Hematopoietic multipotent progenitor cell treated with erythropoietin and hydrocortisone succinate and interleukin-3 and kit ligand, for 8 days (in vitro differentiated cells): ENCODE measurements at places on chromosomes 7 and 10.

DNA sequence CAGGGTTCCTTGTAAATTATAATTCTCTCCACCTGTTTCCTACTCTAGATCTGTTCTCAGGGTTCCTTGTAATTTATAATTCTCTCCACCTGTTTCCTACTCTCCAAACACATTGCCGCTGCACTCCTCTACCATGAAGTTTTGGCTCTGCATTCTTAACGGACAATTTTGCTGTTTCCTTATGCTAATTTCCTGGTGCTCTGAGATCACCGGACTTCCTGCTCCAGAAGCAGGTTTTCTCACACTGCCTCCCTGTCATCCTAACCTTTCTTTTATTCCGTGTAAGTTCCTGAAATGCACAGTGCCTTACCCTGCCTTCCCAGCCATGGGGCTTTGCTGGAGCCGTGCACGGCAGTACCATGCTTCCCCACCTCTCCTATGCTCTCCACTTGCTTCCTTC, 256.8 kb downstream of the PLXNA4 start:
- no peak for DNase-seq

- DNase-seq, result no peak
Observed at GRCh38 chr7:1845536-1846311, 175.6 kb downstream of the ELFN1 start.

GRCh38 chr10:124025660-124026588, 67.5 kb downstream of the CHST15 start:
- DNase-seq, result peak; percentile 20

DNA sequence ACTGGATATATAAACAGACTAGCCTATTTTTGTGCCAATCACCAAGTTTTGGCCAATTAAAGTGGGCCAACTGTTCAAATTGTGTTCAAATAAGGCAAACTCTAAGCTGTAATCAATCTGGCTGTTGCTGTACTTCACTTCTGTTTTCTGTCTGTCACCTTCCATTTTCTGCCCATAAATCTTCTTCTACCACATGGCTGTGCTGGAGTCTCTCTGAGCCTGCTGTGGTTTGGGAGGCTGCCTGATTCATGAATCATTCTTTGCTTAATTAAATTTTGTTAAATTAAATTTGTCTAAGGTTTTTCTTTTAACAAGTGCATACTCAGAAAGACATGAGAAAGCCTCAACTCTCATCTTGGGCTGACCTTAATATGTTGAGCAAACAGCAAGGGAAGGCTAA, 172.6 kb upstream of the VIPR2 start:
- DNase-seq, result no peak

- peak; percentile 48 for DNase-seq
Observed at GRCh38 chr7:118184565-118184940, 589 bp downstream of the LSM8 start.

DNA sequence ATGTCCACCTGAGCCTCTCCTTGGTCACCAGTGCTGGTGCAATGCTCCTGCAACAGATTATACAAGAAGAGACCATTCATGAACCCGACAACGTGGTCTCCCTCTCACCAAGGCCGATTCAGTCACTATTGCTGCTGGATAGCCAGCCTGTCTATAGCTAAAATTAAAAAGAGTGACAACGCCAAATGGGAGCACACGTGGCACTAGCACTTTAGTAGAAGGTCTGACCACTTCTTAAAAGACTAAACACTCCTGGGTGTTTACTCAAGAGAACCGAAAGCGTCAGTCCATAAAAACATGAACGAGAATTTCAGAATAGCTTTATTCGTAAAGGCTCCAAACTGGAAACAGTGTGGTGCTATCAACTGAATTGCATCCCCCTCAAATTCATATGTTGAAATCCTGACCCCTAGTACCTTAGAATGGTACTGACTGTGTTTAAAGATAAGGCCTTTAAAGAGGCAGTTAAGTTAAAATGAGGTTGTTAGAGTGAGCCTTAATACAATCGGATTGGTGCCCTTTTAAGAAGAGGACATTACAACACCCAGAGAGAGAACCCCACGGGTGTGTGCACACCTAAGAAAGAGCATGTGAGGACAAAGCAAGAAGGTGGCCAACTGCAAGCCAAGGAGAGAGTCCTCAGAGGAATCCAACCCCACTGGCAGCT, 4.4 kb upstream of the GALNTL5 start:
- no peak for DNase-seq

DNA sequence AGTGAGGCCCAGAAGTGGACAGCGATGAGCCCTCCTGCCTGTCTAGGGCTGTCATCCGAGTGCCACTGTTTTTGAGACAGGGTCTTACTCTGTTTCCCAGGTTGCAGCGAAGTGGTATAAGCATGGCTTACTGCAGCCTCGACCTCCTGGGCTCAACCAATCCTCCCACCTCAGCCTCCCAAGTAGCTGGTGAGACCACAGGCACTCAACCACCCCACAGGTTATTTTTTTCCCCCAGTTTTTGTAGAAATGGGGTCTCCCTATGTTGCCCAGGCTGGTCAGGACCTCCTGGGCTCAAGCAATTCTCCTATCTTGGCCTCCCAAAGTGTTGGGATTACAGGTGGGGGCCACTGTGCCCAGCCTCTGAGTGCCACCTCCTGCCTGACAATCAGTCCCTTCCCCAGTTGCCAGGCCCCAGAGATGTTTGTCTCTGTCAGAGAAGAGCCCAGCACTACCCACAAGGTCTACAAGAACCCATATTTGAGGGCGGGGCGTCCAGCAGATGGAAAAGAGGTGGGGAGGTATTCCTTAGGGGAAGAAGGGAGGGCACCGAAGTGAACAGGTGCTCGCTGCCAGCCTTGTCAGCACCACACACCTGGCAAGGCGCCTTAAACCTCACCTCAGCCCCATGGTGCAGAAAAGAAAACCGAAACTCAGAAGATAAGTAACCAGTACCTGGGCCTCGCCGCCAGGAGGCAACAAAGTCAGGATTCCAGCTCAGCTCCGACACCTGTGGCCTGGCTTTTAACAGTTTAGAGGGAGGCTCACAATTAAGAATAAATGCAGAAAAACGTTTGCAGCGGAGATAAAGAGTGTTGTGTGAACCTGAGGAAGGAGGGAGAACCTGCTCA, 77.4 kb upstream of the ANLN start:
- no peak for DNase-seq

- DNase-seq, result no peak
Observed at GRCh38 chr7:106413446-106413845, 128.7 kb upstream of the NAMPT start.

DNA sequence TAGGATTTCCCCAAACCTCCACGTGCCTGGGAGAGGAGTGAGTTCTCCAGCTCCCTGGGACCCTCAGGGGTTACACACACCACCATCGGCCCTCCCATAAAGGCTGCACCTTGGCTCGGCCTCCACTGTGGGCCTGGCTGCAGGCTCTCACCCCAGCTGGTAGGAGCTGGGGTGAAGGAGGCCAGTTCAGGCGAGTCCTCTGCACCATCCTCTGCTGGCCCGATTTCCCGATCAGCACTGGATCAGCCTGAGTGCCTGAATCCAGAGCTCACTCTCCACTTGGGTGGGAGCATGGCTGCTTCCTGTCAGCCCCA, 115.1 kb upstream of the RET start:
- no peak for DNase-seq

DNA sequence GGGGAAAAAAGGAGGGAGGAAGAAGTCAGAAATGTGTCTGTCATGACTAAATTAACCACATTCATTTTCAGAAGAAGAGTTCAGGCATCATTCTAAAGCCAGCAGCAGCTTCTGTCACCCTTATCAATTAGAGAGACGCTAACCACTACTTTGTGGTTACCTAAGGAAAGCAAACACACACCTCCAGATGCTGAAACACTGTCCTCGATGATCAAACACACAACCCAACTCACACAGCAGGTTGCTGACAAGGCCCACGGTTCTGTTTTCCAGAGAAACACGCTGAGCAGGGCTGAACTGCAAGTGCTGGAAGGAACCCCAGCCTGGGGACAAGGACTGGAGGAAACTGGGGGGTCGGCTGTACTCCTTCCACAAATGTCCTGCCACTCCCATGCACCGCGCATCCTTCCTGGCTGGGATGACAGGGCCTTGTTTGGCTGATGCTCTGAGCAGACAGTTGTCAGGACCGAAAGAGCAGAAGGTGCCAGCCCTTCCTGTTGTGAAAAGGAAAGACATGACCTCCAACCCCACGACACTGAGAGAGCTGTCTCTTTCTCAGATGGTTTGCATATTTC, 36.6 kb downstream of the PRKCQ start:
- DNase-seq, result peak; percentile 74

DNA sequence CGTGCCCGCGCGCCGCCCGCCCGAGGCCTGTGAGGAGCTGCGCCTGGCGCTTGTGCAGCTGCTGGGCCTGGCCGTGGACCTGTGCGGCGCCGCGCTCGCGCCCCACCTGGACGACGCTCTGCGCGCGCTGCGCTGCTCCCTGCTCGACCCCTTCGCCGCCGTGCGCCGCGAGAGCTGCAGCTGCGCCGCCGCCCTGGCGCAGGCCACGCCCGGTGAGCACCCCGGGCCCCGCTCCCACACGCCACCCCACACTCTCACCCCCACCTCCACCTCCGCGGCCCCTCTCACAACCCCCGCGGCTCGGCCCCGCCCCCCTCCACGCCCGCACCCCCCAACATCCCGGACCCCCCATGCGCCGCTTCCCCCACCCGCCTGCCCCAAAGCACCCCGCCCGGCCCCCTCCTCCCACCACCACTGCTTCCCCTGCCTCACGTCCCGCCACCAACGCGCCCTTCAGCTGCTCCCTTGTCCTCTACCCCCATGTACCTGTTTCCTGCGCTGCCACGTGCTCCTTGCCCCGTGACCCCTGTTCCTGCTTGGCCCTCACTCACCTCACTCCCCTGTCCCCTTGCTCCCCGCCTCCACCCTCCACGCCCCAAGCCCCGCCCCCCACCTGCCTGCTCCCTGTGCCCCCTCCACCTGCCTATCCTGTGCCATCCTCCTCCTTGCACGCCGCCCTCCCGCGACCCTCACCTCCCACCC, at the start of gene PRKAR1B:
Gene PRKAR1B (minus strand): TSS at position 178 of the 702 bp plus-strand sequence. CDS start 15,776 bp downstream, outside the sequence.
- peak; percentile 43 for DNase-seq

- DNase-seq, result no peak
Observed at GRCh38 chr10:26448292-26448691, 10.2 kb downstream of the APBB1IP start.

GRCh38 chr10:42941790-42942189, 135.1 kb upstream of the RET start:
- no peak for DNase-seq

- DNase-seq, result peak; percentile 96
Observed at GRCh38 chr7:39589323-39590111, 23.3 kb downstream of the YAE1 start.

GRCh38 chr7:26381476-26382353, 90.1 kb downstream of the SNX10 start:
- DNase-seq, result no peak

- no peak for DNase-seq
Observed at GRCh38 chr10:33042565-33042964, 84.5 kb upstream of the ITGB1 start.

GRCh38 chr7:1961701-1962276, 271.0 kb downstream of the MAD1L1 start:
- DNase-seq, result peak; percentile 84

- DNase-seq, result no peak
Observed at GRCh38 chr7:14899030-14899429, 3.5 kb downstream of the DGKB start.

GRCh38 chr7:1060315-1061072, 16.1 kb downstream of the GPR146 start:
- DNase-seq, result no peak

GRCh38 chr7:91291902-91292301, 27.7 kb downstream of the FZD1 start:
- no peak for DNase-seq

DNA sequence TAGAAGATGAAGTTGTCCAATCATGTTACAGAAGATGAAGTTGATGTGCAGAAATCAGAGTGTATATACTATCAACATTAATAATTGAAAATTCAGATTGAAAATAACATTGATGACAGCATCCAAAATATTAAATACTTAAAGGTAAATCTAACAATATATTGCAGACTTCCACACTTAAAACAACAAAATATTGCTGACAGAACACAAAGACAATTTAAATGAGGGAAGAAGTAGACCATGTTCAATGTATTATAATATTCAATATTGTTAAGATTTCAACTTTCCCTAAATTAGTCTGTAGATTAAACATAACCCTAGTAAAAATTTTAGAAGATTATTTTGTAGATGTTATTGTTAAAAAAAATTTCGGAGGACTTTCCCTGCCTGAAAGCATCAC, 151.9 kb downstream of the PON1 start:
- DNase-seq, result no peak

GRCh38 chr7:52648872-52649271, 386.6 kb upstream of the POM121L12 start:
- DNase-seq, result no peak
